ENCODE measurements at places on chromosomes 16 and 17.

GRCh38 chr17:33964344-33964979, 290.6 kb upstream of the CCL2 start:
- DNase-seq = peak; percentile 54

DNA sequence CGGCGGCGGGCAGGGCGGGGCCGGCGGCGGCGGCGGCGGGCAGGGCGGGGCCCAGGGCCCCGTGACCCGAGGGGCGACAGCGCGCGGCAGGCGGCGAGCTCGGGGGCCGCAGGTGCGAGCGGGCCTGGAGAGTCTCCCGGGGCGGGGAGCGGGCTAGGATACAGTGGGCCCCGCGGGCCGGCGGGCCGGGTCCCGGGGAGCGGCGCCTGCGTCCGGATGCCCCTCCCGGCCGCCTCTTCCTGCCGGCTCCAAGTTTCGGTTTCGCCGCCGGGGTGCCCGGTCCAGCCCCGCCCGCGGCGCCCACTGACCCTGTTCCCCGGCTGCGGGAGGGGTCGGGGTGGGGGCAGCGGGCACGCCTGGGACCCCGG, at the start of gene RNF213:
Gene RNF213, plus strand, starts transcription at position 62 of the 368 bp plus-strand sequence. CDS start 2,830 bp downstream, outside the sequence.
- DNase-seq = peak; percentile 42

- DNase-seq = no peak
These were observed 51.7 kb downstream of the SNX11 start for GRCh38 chr17:48159232-48159631.

DNA sequence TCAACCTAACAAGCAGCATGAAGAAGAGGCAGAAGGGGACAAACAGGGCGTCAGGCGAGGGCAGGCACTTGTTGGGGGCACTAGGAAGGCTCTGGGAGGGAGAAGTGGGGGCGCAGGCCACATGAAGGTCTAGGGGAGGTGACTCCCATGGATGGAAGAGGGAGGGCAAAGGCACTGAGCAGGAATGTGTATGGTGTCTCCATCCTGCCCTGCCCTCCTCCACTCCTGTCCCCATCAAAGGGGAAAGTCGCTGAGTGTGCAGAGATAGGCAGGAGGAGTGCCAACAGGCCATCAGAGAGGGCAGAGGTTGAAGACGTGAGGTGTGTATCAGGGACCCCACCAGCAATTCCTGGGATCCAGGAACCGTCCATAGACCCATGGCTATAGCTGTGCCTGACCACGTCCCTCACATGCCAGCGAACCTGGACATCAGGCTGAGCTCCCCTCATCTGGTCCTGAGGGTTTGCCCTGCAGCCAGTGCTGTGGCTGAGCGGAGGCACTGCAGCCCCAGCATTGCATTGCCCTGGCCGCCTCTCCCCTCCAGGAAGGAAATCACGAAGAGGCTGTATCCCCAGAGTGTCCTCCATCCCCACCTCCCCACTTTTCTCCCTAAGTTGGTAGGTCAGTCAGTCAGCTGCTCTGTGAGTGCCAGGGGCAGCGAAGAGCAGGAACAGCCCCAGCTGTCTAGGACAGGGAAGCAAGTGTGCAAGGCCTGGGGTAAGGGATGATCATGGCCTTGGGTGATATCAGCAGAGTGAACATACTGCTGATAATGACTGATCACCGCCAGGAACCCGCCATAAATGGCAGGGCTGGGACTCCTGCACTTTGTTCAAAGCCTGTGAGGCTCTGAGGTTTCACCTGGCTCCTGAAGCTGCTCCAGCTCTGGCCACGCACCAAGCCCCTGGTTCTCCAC, 6.2 kb upstream of the CYB561 start:
- DNase-seq = no peak

DNA sequence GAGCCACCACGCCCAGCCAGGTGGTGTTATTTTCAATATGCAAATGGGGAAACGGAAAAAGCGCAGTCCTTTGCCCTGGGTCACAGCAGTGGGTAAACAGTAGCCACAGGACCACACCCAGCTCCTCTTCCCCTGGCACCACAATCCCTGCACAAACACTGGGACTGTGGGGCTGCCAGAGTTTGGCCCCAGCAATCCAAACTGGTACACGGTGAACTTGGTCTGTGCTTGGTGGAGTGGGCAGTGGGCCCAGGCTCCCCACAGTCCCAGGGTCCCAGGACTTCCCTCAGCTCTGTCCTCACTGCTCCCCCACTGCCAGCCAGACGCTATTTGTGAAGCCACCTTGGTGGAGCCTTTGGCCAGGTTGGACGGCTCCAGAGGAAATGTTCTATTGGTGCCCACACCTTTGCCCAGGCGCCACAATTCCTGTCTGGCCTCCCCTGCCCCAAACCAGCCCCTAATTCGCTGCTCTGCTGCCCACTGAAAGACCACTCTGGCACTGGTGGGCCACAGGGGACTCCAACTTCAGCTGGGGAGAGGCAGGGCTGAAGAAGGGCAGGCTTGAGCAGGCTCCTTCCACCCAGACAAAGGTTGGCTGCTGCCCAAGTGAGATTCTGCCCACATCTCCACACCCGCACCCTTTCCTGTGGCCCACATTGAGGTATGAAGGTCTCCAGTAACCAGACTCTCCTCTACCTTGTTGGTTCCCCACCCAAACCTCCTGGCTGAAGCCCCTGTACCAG, 2.1 kb downstream of the CHAD start:
- peak; percentile 42 for DNase-seq

DNA sequence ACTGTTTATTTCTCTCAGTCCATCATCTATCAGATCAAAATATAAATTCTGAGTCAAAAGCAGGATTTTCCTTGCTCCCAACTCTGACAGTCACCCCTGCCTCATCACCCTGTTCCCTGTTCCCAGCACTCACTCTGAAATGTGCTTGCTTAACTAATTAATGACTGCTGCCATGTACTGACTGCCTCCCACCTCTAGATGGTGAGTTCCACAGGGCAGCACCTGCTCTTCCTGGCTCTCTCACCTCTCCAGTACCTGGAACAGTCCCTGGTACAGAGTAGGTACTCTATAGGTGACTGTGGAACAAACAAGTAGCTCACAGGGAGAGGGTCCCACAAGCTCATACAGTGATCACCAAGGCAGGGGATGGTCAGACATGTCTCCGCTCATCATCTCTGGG, 114.3 kb upstream of the C16orf82 start:
- no peak for DNase-seq

DNA sequence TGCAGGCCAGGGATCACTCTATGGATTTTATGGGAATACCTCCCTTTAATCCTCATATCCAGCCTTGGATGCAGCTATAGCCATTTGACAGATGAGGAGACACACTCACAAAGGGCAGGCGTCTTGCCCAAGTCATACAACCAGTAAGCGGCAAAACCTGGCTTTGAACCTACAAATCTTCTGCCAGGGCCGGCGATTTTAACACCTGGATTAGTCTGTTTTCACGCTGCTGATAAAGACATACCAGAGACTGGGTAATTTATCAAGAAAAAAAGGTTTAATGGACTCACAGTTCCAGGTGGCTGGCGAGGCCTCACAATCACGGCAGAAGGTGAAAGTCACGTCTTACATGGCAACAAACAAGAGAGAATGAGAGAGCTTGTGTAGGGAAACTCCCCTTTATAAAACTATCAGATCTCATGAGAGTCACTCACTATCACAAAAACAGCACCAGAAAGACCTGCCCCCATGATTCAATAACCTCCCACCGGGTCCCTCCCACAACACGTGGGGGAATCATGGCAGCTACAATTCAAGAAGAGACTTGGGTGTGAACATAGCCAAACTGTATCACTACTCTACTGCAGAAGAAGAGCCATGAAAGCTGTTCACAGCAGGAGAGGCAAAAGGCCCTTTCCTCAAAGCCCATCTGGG, 67.5 kb downstream of the XYLT1 start:
- no peak for DNase-seq

GRCh38 chr17:38425031-38425430, 3.2 kb upstream of the ARHGAP23 start:
- DNase-seq = no peak

DNA sequence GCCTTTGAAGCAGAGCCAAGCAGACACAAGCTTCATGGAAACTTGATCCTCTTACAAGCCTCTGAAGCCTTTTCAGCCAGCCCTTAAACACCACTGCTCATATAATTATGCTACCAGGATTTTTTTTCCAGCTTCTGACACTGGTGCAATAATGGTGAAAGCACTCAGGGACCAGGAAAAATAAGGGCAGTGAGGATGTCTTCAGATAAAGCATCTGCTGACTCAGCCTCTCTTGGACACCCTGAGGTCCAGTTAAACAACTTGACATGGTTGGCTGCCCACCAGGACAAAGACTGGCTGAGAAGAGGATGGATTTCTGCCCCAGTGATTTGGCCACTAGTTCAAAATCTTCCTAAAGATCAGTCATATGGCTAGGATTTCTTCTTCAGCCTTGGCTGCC, 124.2 kb upstream of the N4BP1 start:
- no peak for DNase-seq

GRCh38 chr17:4920351-4921048, 11.6 kb upstream of the GP1BA start:
- no peak for DNase-seq

Measured in SW480 (cell line).